ENCODE measurements at places on chromosomes 12 and 14.

GRCh38 chr12:2754208-2754607 is 40.6 kb upstream of the FKBP4 start:
- DNase-seq, result no peak

DNA sequence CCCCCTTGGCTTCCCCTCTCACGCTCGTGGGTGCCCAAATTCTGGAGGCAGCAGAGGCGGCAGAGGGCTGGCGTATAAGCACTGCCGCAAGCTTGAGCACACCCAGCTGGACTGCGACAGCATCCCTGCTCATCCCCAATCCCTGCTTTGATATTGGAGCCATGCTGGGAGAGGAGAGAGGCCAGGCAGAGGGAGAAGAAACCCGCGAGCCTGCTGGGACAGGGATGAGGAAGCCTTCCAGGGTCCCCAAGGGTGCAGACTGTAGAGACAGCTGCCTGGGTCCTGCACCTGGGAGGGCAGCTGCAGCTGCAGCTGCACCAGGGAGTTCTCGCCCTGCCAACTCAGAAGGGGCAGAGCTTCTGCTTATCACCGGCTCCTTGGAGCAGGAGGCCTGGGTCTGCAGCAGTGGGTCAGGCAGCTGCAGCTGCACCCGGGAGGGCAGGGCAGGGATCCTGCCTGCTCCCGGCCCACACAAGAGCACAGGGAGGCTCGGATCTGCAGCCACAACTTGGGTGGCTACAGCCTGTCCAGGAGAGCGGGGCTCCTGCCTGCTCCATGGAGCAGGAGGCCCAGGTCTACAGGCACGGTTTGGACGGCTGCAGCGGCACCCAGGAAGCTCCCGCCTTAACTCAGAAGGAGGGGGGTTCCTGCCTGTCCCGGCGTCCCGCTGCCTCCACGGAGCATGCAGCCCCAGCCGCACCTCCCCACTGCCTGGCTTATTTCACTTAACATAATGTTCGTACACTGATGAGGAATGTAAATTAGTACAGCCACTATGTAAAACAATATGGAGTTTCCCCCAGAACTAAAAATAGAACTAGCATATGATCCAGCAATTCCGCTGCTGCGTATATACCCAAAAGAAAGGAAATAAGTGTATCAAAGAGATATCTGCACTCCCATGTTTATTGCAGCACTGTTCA is 60.4 kb upstream of the SGPP1 start:
- peak; percentile 7 for DNase-seq

GRCh38 chr14:87139299-87139698 is 853.7 kb downstream of the GALC start:
- DNase-seq, result peak; percentile 19

DNA sequence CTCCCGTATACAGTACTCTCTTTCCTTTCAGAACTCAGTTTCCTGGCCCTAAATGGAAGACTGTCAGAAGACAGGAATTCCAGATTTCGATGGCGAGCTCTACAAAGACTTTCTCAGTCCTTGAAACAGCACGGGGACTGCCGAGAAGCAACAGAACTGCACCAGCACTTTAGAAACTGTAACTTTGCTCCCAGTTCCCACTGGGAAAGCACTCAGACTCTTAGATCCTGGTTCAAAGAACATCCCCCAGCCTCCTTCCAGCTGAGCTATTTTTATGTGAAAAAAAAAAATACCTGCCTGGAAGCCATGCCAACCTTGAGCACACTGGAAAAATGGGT is 1.8 kb downstream of the PXN start:
- DNase-seq, result no peak

GRCh38 chr12:92702754-92703679 is at the start of gene PLEKHG7:
PLEKHG7 (plus strand) TSS chr12:92702989; CDS start chr12:92706632, 3,643 bp downstream.
- DNase-seq, result no peak

DNA sequence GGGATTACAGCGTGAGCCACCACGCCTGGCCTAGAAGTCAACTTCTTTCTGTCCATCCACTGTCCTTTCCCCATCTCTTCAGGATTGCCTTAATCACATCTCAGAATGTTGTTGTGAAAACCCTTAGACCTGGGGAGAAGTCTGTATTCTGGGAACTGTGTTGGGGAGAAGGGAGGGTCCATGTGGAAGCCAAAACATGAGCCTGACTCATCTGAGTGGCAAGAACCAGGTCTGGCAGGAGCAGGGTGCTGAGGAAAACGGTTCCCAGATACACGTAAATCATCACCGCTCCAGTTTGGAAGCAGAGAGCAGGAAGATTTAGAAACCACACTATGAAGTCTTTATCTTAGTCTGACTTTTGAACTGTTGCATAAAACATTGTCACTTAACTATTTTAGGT is 245.6 kb upstream of the RGS6 start:
- DNase-seq, result peak; percentile 75

DNA sequence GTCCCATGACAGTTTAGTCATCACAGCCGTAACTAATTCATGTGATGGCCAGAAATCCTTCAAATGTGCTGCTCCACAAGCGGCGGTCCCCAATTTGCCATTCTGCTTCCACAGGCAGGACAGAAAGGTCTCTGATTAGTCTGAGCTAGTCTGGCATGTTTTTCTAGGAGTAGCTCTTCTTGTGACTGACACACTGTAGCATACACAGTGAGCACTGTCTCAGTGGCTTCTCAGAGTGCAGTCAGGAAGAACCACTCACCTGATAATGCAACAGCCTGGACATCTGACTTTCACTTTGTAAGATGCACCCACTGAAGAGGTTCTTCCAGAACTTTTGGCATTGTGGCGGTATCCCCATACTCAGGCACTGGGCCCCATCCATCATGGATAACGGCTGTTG is 1266.2 kb downstream of the TMEM121 start:
- no peak for DNase-seq

- DNase-seq, result no peak
These were observed 554 bp upstream of the DEGS2 start for GRCh38 chr14:100159865-100160533.

DNA sequence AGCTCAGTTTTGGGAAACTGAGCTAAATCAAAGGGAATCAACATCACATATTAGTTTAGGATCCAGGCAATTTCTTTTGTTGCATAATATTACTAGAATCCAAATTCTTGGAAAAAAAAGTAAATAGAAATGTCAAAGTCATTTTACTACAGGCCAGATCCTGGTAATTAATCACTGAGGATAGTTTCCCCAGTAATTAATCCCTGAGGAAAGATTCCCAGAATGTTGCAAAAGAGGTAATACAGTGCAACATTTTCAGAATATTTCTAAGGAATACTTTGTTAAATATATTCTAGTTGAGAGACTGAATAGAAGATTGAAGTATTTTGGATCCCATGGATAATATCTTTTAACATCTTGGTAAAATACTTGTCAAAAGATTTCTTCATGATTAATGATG is 207.0 kb upstream of the GARIN2 start:
- peak; percentile 2 for DNase-seq

DNA sequence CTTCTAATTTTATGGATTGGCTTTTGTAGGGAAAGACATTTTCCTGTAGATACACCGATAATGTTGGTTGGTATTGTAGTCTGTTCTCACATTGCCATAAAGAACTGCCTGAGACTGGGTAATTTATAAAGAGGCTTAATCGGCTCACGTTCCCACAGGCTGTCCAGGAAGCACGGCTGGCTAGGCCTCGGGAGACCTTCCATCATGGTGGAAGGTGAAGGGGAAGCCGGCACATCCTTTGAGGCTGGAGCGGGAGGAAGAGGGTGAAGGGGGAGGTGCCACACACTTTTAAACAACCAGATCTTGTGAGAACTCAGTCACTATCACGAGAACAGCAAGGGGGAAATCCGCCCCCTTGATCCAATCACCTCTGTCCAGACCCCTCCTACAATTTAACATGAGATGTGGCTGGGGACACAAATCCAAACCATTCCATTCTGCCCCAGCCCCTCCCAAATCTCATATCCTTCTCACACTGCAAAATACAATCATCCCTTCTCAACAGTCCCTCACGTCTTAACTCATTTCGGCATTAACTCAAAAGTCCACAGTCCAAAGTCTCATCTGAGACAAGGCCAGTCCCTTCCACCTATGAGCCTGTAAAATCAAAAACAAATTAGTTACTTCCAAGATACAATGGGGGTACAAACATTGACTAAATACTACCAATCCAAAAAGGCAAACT is 66.7 kb upstream of the EIF5 start:
- no peak for DNase-seq

DNA sequence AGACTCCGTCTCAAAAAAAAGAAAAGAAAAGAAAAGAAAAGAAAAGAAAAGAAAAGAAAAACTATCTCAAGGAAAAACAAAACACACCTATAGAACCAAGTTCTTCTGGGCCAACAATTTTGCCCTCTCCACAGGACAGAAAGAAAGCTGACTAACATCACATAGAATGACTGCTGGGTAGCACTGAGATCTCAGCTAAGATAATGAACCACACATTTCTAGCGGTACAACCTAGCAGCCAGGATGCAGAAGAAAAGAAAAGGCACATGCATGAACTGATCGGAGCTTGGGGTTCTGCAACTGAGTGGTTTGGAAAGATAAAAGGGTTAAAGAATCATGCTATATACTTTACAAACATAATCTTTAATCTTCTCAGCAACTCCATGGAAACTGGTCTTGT is 19.5 kb downstream of the TMED10 start:
- DNase-seq, result no peak

DNA sequence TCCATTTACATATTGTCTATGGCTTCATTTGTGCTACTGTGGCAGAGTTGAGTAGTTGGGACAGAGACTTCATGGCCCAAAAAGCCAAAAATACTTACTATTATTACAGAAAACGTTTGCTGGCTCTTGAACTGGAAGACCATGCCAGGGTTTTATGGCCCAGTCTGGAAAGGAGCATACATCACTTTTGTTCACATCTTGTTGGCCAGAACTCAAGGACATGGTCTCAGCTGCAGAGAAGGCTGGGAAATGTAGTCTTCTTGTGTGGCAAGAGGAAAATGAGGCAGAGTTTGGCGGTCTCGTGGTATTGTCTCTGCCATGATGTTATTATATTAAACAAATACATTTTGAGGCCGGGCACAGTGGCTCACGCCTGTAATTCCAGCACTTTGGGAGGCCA is 509.6 kb downstream of the MED13L start:
- DNase-seq, result no peak

DNA sequence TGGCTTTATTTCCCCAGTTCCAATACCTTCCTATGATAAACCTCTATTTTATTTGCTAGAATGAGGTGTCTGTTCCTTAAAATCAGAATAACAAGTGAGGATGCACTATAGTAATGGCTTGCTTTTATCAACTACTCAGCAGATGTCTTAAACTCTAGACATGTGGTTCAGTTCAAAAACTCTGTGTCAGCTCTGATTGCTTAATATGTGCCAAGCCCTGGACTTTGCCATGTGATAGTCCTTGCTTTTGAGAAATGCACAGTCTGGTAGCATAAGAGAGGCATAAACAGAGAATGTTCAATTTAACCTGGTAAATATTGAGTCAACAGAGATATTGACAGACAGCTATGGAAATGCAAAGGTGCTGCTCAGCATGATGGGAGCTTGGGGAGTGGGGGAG is 254.8 kb downstream of the PDZRN4 start:
- DNase-seq, result no peak

- DNase-seq, result peak; percentile 7
These were observed 29.5 kb upstream of the HIGD1C start for GRCh38 chr12:50922820-50923219.

DNA sequence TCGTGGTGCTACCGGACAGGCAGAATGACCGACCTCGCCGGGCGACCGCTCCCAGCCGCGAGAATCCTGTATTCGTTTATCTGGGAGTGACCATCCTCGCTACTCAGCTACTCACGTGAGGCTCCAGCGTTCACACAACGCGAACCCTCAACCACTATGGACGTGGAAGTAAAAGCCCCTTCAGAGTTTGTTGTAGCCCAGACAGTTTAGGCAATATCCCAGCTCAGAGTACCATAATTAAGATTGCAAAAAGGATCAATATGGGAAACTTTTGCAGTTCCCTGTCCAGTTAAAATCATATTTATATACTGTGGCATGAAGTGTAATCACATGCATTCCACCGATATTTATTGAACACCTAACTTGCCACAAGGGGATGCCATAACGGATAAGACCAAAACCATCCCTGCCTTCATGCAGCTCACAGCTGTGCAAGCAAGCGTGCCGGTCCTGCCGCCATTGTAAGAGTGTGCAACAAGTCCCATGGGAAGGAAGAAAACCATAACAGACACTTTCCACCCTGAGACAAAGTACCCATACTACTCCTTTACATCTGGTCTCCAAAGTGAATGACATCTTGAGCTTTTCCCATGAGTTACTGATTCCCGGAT is 938 bp upstream of the MAX start:
- DNase-seq, result peak; percentile 37

- DNase-seq, result peak; percentile 10
These were observed 259.9 kb upstream of the DDHD1 start for GRCh38 chr14:53412819-53413675.

DNA sequence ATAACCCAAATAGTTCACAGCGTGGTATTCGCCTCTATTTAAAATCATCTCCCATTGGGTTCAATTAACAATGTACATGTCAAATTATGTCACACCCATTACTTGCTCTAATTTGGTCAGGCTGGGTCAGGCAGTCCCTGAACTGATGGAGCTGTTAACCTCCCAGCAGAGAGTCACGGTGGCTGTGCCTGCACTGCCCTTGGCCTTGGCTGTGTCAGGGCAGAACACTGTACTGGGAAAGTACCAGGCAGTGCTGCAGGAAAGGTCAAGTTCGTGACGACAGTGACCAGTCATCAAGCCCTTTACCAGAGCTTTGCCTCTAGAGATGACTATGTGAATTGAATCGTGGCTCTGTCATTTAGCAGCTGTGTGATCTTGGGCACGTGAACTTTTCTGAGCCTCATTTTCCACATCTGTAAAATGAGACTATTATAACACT is 100.0 kb downstream of the ARF6 start:
- DNase-seq, result peak; percentile 54

GRCh38 chr14:69471916-69472315 is 12.6 kb upstream of the PLEKHD1 start:
- no peak for DNase-seq

- DNase-seq, result no peak
These were observed 479.7 kb upstream of the MGAT4C start for GRCh38 chr12:86735851-86736250.

DNA sequence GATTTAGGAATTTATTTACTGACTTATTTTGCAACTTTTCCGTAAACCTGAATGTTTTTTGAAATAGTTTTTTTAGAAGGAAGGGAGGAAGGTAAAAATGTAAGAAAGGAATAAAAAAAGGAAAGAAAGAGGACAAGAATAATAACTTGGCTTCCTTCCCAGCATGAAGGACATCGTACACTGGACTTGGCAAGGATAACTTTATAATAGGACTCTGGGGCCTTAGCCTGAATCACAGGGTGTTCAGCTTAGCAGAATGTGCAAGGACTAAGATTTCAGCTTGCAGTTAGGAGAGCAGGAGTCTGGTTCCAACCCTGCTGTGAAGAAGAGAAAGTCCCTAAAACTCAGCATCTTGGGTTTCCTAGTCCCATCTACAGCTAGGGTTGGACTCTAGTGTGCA is 1053.3 kb downstream of the VRK1 start:
- no peak for DNase-seq

DNA sequence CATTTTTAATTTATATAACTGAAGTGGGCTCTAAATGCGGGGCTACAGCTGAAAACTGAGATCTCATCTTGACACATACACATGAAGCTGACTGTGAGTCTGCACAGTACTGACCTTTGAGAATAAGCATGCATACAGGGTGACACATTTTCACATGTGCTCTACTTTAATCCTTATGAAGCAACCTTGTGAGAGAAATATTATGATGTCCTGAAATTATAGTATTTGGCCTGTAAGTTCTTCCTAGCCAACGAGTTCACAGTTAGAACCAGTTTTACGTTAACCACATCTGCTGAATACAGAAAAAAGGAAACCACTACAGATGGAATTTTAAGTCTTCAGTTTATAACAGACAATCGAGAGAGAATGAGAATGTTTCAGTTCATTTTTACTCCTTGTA is 70.3 kb downstream of the SPPL3 start:
- peak; percentile 21 for DNase-seq

Data from fibroblast of skin of right biceps (primary cell).